ENCODE measurements at places on chromosomes 11 and 22.

GRCh38 chr11:111735262-111736116 lies 30.7 kb downstream of the PPP2R1B start:
- no peak for DNase-seq

GRCh38 chr11:31089117-31089516 lies 280.4 kb downstream of the DCDC1 start:
- DNase-seq, result no peak

GRCh38 chr11:62245271-62245753 lies 3.3 kb downstream of the SCGB1D2 start:
- DNase-seq, result no peak

GRCh38 chr11:128399251-128400121 lies 187.9 kb downstream of the ETS1 start:
- no peak for DNase-seq

GRCh38 chr22:38923463-38924346 lies 33.7 kb upstream of the APOBEC3A start:
- DNase-seq, result no peak

DNA sequence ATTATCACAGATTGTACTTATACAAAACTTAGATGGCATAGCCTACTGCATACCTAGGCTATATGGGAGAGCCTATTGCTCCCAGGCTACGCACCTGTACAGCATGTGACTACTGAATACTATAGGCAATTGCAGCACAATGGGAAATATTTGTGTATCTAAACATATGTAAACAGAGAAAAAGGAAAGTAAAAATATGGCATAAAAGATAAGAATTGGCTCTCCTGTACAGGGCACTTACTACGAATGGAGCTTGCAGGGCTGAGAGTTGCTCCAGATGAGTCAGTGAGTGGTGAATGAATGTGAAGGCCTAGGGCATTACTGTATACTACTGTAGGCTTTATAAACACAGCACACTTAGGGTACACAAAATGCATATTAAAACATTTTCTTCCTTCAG lies 13.2 kb downstream of the APOL6 start:
- no peak for DNase-seq

GRCh38 chr11:72627594-72628281 lies 46.5 kb downstream of the PDE2A start:
- no peak for DNase-seq

DNA sequence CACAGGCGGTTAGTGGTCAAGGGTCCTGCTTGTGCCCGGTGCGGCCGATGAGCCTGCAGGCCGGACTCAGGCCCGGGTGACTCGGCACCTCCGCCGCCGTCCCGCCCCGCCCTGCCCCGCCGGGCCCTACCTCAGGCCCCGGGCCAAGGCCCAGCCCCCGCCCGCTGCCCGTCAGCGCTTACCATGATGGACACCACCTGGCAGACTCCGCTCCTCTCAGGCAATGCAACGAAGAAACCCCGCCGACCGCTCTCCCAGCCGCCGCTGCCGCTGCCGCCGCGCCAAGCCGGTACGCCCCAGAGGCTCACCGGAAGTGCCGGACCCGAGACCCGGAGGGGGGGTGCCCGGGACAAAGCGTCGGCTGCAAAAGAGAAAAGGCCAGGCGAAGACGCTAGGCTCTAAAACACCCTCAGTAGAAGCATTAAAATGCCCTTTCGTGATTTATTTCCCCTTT lies at the start of gene UFD1:
Gene UFD1, minus strand, starts transcription at position 293 of the 454 bp plus-strand sequence. Its CDS starts 108 bp downstream, at position 185.
- peak; percentile 58 for DNase-seq

GRCh38 chr11:129722529-129722928 lies 93.1 kb upstream of the TMEM45B start:
- no peak for DNase-seq

- DNase-seq, result no peak
Observed at GRCh38 chr11:118635237-118635591, 27.8 kb downstream of the PHLDB1 start.

- DNase-seq, result no peak
Observed at GRCh38 chr11:58866788-58867187, 22.3 kb upstream of the GLYATL2 start.

DNA sequence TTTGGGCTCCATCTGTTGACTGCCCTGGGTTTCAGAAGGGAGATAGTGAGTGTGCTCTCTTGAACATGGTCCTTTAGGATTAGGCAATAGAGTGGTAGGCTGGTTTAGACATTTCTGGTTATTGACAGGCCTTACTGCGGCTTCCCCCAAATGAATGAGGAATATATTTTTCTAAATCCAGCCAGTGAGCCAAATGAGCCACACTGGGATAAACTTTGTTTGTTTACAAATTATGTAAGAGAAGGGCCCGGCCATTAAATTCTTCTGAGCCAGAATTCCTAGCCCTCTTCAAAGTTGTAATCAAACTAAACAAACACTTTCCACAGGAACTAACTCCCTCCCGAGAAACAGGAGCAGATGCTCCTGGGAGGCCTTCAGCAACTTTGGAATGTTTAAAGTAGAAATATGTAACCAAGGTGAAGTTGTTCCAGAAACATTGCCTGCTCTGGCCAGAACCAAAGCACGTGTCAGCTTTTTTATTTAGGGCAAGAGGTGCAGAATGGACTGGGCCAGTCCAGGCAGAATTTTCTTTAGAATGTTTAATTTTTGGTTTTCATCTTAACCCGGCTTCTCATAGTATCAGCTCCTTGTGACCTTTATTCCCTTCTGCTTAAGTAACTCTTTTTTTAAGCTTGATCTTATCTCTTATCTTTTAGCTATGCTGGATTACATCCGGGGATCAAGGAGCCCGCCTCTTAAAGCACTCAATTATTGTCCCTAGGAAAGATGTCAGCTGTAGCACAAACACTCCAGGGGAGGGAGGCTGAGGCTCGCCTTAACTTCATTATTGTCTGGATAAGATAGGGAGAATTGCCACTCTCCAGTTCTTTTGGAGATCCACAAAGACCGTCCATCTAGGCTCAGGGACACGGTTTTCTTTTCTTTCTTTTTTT lies 28.7 kb downstream of the ZNRF3 start:
- no peak for DNase-seq
